Renal pelvis (tissue), 12 donors: ENCODE measurements at places on chromosomes 7 and 10. TPM values are rescaled to one million over a fixed set of nuclear protein-coding genes. Genes with fewer than 3 reads are reported as not detected.
A peak's percentile ranks its signal among the peaks of the same experiment; 100 is the strongest.

Gene SVIL
- 39.5 TPM for polyA plus RNA-seq

Gene C10orf62
- polyA plus RNA-seq, result 1.3 TPM

Gene FOXI2
- 2.0 TPM for polyA plus RNA-seq

Gene DNAJB6
- 139 TPM for polyA plus RNA-seq

DNA sequence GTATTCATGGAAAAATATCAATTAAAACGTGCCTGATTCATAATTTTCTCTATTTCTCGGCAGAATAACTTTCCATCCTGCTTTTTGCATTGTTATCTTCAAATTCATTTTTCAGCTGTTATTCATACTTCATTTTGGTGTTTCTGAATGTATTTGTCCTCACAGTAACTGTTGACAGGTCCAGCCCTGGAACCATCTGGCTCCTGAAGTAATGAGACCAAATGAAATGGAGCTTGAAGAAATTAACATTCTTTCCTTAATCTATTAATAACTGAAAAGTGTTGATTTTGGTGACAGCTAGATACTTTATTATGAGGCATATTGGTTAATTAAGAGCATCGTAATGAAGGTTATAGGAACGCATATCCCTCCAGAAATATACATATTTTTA lies 257.0 kb upstream of the MINDY3 start:
- DNase-seq, result no peak

GRCh38 chr10:88507404-88507803 lies 75.7 kb downstream of the RNLS start:
- DNase-seq, result no peak

DNA sequence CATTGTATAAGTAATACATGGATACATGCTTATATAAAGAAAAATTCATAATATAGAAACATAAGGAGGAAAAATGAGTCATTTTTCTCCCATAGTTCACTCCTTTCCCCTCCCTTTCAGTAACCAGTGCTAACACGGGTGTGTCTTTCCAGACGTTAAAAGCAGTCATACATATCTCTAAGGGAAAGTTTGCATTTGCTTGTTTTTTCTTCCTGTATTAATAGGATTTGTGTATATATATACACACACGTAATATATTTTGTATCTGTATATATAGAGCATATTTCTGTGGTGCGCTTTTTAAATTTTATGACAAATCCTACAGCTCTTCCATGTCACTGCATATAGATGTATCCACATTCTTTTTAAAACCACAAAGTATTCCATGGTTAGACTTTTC lies 78.8 kb downstream of the RALA start:
- no peak for DNase-seq

GRCh38 chr7:120156476-120156875 lies 116.5 kb upstream of the KCND2 start:
- DNase-seq, result no peak

DNA sequence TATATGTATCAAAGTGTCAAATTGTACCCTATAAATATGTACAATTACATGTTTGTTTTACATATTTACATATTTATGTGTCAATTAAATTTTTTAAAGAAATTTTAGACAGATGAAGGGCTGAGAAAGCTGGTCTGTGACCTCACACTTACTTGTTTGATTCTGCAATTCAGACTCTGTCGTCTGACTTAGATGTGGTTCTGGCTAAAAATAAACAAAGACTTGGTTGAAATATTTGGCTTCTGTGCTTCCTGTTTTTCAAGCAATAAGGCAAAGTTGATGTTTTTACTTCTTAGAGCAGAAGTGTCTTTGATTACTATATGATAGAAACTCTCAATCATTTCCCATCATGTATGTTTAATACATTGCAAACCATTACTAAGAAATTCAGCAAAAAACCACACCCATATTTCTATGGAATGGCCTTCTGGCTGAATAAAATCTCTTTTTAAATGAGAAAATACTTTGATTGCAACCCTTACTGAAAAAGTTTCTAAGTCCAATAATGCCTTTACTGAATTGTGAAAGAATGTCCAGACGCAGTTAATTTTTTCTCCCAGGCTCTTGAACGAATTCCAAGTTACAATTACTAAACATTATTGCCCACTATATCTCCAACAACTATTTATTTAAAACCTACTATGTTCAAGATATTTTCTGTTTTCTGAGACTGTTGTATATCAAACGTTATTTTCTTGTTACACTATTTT lies 59.5 kb upstream of the PRKG1 start:
- DNase-seq, result no peak

GRCh38 chr7:146090023-146090645 lies 26.5 kb upstream of the CNTNAP2 start:
- DNase-seq, result peak; percentile 21

- DNase-seq, result no peak
Observed at GRCh38 chr10:101071267-101071884, 9.6 kb downstream of the KAZALD1 start.

GRCh38 chr10:9253121-9253520 lies 1198.6 kb downstream of the GATA3 start:
- no peak for DNase-seq

- DNase-seq, result no peak
Observed at GRCh38 chr7:139598642-139599041, 75.2 kb downstream of the CLEC2L start.

- DNase-seq, result peak; percentile 52
Observed at GRCh38 chr10:75399461-75400162, 2.0 kb downstream of the ZNF503 start.

DNA sequence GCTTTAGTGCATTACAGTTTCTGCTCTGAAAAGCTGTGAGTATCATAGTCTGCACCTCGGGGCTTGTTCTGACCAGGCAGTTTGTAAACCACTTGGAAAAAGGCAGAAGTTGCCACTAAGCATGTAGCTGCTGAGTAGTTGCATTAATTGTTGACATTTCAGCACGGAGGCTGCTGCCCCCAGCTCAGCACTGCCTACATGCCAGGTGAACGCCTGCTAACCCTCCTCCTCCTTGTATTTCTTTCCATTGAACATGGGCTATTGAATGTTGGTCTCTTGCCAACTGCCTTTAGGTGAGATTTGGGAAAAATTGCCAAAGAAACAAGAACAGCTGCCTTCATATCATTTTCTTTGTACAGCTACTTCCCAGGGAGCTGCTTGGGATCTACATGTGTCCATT lies 164.2 kb downstream of the RAPGEF5 start:
- DNase-seq, result no peak
